ENCODE measurements at places on chromosomes 2 and 18. TPM values are rescaled to one million over a fixed set of nuclear protein-coding genes. Genes with fewer than 3 reads are reported as not detected.

- H3K27ac ChIP-seq = no peak within 1 kb of the TSS
- H3K4me3 ChIP-seq = no peak within 1 kb of the TSS
- no peak for DNase-seq
- H3K36me3 ChIP-seq = no peaks in the 10 kb centered on the region
- peaks cover 59% of the 10 kb centered on the region for H3K27me3 ChIP-seq
Measured at GRCh38 chr2:191846515-191847476, at the start of gene CAVIN2. TSS of gene CAVIN2 (minus strand) at chr2:191847088. CDS start at chr2:191846925, 163 bp downstream.

DNA sequence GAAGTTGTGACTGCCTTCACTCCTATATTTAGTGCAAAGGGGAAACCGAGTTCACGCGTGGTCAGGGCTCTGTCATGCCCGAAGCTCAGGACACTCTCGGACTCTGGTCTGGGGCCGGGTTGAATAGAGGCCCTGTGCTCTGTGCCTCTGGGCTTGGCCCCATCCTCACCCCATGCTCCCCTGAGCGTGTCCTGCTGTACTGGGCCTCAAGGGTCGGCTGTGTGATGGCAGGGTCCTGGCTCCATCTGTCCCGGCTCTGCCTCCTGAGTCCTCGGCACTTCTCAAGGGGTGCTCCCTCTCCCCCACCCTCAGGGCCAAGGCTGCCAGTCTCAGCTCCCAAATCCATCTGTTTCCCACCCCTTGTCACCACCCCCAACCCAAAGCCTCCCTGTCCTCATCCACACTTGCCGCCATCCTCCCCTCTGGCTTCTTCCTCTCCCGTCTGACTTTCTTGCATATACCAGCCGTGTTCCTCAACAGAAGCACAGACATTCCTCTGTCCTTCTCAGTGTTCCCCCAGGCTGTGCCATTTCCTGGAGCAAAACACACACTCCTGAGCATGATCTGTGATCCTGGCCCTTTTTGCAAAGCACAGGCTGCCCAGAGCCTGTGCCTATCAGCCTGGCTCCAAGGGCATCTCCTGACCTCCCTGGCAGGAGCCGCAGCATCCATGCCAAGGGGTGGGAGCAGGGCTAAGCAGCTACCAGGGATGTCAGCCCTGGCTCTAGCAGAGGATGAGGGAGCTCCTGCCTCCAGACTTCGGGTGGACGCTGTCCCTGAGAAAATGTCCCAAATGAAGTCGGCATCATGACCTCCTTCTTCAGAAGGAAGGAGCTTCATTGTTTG is 64.2 kb upstream of the OTOS start:
- no peaks in the 10 kb centered on the region for H3K4me1 ChIP-seq
- peaks cover 8% of the 10 kb centered on the region for H3K27me3 ChIP-seq
- no peak overlapping the region for H3K27ac ChIP-seq
- H3K36me3 ChIP-seq = no peaks in the 10 kb centered on the region
- DNase-seq = no peak
- H3K4me3 ChIP-seq = no peak overlapping the region

DNA sequence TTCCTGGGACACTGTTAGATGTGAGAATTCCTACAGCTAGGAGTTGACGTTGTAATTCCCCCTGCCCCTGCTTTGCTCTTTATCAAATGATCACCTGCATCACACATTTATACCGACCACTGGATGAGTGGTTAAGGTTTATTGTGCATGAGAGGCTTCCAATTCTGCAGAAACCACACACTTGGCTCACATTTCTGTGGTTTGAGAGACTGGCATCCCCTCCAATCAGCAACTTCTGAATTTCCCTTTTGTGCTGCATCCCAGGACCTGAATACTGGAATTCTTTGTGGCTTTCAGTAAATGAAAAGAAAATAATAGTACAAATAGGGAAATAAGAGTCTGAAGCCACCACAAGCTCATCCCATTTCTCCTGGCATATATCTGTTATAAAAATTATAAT is 628.7 kb upstream of the PIK3C3 start:
- no peaks in the 10 kb centered on the region for H3K27me3 ChIP-seq
- H3K27ac ChIP-seq = no peak overlapping the region
- no peak for DNase-seq
- no peaks in the 10 kb centered on the region for H3K4me1 ChIP-seq
- H3K4me3 ChIP-seq = no peak overlapping the region

- H3K4me1 ChIP-seq = peaks cover 17% of the 10 kb centered on the region
- peaks cover 4% of the 10 kb centered on the region for H3K27me3 ChIP-seq
- H3K36me3 ChIP-seq = no peaks in the 10 kb centered on the region
- H3K27ac ChIP-seq = peak overlapping the region; percentile 94
- peak overlapping the region; percentile 58 for H3K4me3 ChIP-seq
Measured at GRCh38 chr2:86225581-86225980, 26.3 kb downstream of the MRPL35 start.

DNA sequence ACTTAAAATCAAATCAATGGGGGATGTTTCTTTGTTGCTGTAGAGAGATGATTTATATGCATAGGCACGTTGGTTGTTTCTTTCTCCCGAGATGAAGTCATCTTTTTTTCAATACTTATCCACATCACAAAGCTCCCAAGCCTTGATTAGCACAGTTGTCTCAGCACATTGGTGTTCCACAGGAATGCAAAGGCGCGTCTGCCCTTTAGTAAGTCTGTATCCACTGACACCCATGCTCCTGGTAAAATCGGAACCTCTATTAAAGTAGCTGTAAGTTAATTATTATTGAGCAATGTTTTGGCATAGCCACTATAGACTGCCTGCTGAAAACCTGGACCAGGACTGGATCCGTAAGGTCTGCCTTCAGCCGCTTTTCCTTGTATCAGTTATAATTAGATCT is 77.6 kb upstream of the RBM44 start:
- peaks cover 21% of the 10 kb centered on the region for H3K36me3 ChIP-seq
- H3K27ac ChIP-seq = no peak overlapping the region
- DNase-seq = no peak
- no peaks in the 10 kb centered on the region for H3K27me3 ChIP-seq
- H3K4me1 ChIP-seq = peaks cover 21% of the 10 kb centered on the region

GRCh38 chr2:34294961-34295360 is 695.9 kb upstream of the FAM98A start:
- H3K4me1 ChIP-seq = no peaks in the 10 kb centered on the region
- H3K27ac ChIP-seq = no peak overlapping the region
- no peaks in the 10 kb centered on the region for H3K36me3 ChIP-seq
- DNase-seq = no peak
- no peak overlapping the region for H3K4me3 ChIP-seq
- no peaks in the 10 kb centered on the region for H3K27me3 ChIP-seq

DNA sequence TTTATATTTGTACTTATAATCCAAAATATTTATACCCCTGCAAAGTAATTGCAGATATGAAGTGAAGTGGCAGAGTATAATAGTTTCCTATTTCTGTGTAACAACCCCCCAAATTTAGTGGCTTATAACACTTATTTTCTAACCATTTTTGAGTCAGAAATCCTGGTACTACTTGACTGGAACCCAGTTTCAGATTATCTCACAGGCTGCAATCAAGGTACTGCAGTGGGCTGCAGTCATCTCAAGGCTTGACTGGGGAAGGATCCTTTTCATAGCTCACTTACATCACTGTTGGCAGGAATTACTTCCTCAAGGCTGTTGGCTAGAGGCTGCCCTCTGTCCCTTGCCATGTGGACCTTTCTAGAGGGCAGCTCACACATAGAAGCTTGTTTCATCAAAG is 558.2 kb upstream of the PKDCC start:
- H3K4me3 ChIP-seq = no peak overlapping the region
- H3K4me1 ChIP-seq = no peaks in the 10 kb centered on the region
- H3K27ac ChIP-seq = no peak overlapping the region

GRCh38 chr2:201263779-201264178 is 3.4 kb downstream of the CASP8 start:
- H3K4me1 ChIP-seq = peaks cover 55% of the 10 kb centered on the region
- peaks cover 49% of the 10 kb centered on the region for H3K36me3 ChIP-seq
- no peak for DNase-seq
- peak overlapping the region; percentile 40 for H3K27ac ChIP-seq
- no peaks in the 10 kb centered on the region for H3K27me3 ChIP-seq

LBX2 gene
- 1.3 TPM for total RNA-seq

DNA sequence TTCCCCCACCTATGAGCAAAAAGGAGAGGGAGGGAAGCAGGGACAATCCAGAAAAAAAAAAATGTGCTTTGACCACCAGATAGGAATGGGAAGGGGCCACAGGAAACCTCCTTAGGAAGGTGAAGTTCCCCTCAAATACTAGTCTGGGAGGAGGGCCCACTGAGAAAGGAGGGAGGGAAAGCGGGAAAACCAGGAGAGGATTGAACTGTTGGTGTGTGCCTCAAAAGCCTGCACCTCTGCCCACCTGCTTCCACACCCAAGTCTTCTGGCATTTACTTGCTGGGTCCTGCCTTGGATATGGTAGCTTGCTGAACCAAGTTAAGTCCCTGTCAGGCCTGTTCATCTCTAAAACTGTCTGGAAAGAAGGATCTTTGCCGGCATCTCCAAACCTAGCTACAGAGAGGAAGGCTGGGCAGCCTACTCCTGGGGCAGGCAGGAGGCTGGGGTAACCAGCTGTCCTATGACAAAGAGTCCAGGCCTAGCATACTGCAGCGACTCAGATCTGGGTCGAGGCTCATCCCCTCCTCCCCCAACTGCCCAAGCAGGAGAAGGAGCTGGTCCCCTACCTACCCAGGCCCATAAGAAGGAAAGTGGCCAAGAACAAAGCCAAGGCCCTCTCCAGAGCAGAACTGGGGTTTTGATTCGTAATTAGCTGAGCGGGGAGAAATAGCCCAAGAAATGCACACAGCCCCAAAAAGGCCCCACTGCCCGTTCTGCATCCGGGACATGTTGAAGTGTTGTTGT is 3.0 kb downstream of the EN1 start:
- peaks cover 8% of the 10 kb centered on the region for H3K4me1 ChIP-seq
- peak overlapping the region; percentile 54 for H3K27ac ChIP-seq
- DNase-seq = no peak
- no peak overlapping the region for H3K4me3 ChIP-seq

DNA sequence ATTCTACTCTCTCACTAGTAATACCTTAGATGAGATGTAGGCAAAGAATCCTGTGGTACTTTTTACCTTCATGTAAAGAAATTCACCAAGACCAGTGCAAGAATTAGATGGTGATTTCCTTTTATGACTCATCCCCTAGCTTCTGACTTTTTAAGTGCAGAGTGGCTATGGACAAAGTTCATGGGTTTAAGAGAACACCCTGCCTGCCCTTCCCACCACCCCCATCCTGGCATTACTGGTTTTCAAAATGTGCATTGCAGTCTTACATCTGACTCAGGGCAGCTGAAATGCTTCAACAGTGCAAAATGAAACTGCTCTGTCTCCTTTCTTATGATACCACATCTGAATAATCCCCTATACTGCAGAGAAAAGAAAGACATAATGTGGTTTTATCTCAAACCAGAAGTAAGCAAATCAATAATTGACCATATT is 22.6 kb downstream of the MAIP1 start:
- DNase-seq = no peak
- H3K27ac ChIP-seq = no peak overlapping the region
- H3K36me3 ChIP-seq = peaks cover 6% of the 10 kb centered on the region
- H3K27me3 ChIP-seq = no peaks in the 10 kb centered on the region
- H3K4me1 ChIP-seq = peaks cover 13% of the 10 kb centered on the region
- peak overlapping the region; percentile 3 for H3K4me3 ChIP-seq

BCL11A gene
- 0.64 TPM for total RNA-seq

DNA sequence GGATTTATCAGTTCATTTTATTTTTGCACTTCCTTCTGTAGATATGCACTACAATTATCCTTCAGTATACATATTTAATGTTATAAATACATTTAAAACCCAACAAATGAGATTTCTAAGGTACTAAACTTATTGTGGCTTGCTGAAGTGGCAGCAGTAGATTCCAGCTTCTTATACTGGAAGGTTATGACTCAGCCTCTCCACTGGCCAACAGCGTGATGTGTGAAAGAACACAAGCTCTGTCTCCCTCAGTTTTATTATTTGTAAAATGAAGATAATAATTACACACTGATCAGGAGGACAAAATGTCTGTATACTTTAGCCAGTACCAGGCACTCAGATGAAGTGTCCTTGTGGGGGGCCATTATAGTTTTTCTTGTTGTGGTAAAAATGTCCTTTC is 1147.1 kb downstream of the CNTNAP5 start:
- no peaks in the 10 kb centered on the region for H3K36me3 ChIP-seq
- no peaks in the 10 kb centered on the region for H3K4me1 ChIP-seq
- H3K4me3 ChIP-seq = no peak overlapping the region
- H3K27ac ChIP-seq = no peak overlapping the region

DNA sequence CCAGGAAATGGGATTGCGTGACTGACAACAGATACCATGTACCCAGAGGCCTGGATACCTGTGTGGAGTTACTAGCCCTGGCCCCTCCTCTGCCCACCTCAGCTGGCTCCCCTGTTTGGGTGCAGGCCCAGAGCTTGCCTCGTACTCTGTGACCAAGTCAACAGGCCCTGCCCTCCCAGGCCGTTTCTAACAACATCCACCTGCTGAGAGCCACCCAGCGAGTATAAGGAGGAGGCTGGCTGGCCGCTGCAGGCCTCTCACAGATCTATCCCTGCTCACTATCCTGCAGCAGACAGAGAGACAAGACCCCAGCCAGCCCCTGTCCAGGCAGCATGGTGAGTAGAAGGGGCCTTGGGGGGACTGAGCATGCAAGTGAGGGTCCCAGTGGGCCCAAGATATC is 12.5 kb upstream of the TUBA4A start:
- no peaks in the 10 kb centered on the region for H3K36me3 ChIP-seq
- no peak overlapping the region for H3K4me3 ChIP-seq
- peaks cover 2% of the 10 kb centered on the region for H3K4me1 ChIP-seq
- no peak for DNase-seq
- peak overlapping the region; percentile 44 for H3K27ac ChIP-seq

DNA sequence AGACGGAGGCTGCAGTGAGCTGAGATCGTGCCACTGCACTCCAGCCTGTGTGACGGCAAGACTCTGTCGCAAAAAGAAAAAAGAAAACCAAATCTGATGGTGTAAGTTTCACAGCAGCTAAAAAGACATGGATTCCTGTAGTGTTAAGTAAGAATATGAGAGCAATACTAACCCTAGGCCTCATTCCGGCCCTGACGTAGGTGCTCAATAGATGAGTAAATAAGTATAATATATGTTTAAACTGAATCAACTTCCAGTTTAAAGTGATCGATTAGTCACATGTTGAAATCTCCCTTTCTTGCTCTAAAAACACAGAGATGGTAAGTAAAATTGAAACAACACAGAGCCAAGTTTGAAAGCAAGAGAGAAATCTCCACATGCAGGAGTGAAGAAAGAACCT is 8.0 kb downstream of the ME2 start:
- no peak overlapping the region for H3K27ac ChIP-seq
- no peak overlapping the region for H3K4me3 ChIP-seq
- peaks cover 43% of the 10 kb centered on the region for H3K36me3 ChIP-seq
- no peak for DNase-seq
- H3K4me1 ChIP-seq = peaks cover 7% of the 10 kb centered on the region

DNA sequence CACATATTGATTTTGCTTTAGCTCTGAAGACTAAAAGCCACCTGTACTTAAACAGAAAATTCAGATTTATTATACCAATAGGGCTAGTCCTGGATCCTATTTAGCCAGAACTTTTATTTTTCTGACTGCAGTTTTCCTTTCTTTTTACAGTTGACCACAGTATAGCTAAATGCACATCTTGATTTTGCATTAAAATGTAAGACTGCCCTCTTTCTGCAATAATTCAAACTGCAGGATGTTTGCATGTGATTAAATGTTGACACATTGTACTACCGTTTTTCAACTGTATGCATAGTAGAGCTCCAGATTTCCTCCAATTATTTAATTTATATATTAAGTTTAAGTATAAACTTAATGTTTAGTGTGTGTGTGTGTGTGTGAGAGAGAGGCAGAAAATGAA is 1262.9 kb downstream of the SUCLG1 start:
- no peaks in the 10 kb centered on the region for H3K36me3 ChIP-seq
- no peaks in the 10 kb centered on the region for H3K27me3 ChIP-seq
- no peak overlapping the region for H3K27ac ChIP-seq
- no peak overlapping the region for H3K4me3 ChIP-seq

- H3K27me3 ChIP-seq = peaks cover 36% of the 10 kb centered on the region
- H3K4me1 ChIP-seq = no peaks in the 10 kb centered on the region
- DNase-seq = no peak
- H3K4me3 ChIP-seq = no peak overlapping the region
- no peaks in the 10 kb centered on the region for H3K36me3 ChIP-seq
- no peak overlapping the region for H3K27ac ChIP-seq
Measured at GRCh38 chr18:63487676-63488075, 10.9 kb downstream of the SERPINB5 start.

Measured in activated naive CD8-positive, alpha-beta T cell treated with anti-CD3 and anti-CD28 coated beads, Interleukin-2, amount 10 ng/mL, durations not matched to agents 7 days and 5 days (primary cell).